ENCODE measurements at places on chromosomes 6 and 20. TPM values are rescaled to one million over a fixed set of nuclear protein-coding genes. Genes with fewer than 3 reads are reported as not detected.

PRPH2 gene
- 5.2 TPM for total RNA-seq

BTNL2 gene
- not detected for total RNA-seq

EPPIN gene
- not detected for total RNA-seq

ROMO1 gene
- 284 TPM for total RNA-seq

NHLRC1 gene
- total RNA-seq: 2.2 TPM

LY6G6F gene
- not detected for total RNA-seq

PLAGL2 gene
- 1.1 TPM for total RNA-seq

KDM1B gene
- total RNA-seq: 13.1 TPM

ZSCAN23 gene
- 6.1 TPM for total RNA-seq

SRMS gene
- total RNA-seq: not detected

MACROD2 gene
- 0.63 TPM for total RNA-seq

PPP1R3G gene
- total RNA-seq: 3.8 TPM

THBD gene
- 34.8 TPM for total RNA-seq

ZFP57 gene
- 2.8 TPM for total RNA-seq

SMPD2 gene
- 8.6 TPM for total RNA-seq

HDGFL1 gene
- total RNA-seq: not detected

HSPA1B gene
- 280 TPM for total RNA-seq

STK4 gene
- total RNA-seq: 24.0 TPM

HLA-DPB1 gene
- 10.4 TPM for total RNA-seq

SSTR4 gene
- not detected for total RNA-seq

UBE2J1 gene
- 15.8 TPM for total RNA-seq

TFAP2A gene
- not detected for total RNA-seq

UNC93A gene
- total RNA-seq: not detected

BPIFB4 gene
- not detected for total RNA-seq

IMPG1 gene
- total RNA-seq: not detected

PACSIN1 gene
- total RNA-seq: not detected

TMC2 gene
- 0.09 TPM for total RNA-seq

HAO1 gene
- total RNA-seq: not detected

UNC5CL gene
- total RNA-seq: under 0.01 TPM

ENPP5 gene
- total RNA-seq: under 0.01 TPM

All from bronchial smooth muscle cell (primary cell).